ENCODE measurements at places on chromosomes 5 and 9.

GRCh38 chr9:69946800-69947437, 96.7 kb upstream of the MAMDC2 start:
- DNase-seq = no peak

DNA sequence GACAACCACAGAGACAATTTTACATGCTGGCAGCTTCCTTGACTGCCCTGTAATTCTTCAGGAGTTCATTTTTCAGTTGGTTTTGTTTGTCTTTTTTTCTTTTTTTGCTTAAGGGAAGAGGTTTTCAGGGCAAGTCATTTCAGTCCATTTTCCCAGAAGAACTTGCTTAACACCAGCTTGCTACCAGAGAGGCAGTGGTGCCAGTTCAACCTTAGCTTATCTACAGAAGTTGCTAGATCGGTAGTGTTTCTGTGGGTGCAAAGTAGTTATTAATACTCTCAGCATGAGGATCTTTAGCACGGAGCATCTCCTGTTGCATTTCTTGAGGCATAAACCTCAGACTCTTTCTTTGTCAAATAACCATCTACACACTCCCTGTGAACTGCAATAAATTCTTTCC, 1.1 kb downstream of the SPEF2 start:
- DNase-seq = no peak

- DNase-seq = no peak
These were observed 849.6 kb upstream of the DMAC1 start for GRCh38 chr9:8649160-8649559.

GRCh38 chr5:141790630-141791029, 87.6 kb downstream of the PCDH1 start:
- DNase-seq = no peak

DNA sequence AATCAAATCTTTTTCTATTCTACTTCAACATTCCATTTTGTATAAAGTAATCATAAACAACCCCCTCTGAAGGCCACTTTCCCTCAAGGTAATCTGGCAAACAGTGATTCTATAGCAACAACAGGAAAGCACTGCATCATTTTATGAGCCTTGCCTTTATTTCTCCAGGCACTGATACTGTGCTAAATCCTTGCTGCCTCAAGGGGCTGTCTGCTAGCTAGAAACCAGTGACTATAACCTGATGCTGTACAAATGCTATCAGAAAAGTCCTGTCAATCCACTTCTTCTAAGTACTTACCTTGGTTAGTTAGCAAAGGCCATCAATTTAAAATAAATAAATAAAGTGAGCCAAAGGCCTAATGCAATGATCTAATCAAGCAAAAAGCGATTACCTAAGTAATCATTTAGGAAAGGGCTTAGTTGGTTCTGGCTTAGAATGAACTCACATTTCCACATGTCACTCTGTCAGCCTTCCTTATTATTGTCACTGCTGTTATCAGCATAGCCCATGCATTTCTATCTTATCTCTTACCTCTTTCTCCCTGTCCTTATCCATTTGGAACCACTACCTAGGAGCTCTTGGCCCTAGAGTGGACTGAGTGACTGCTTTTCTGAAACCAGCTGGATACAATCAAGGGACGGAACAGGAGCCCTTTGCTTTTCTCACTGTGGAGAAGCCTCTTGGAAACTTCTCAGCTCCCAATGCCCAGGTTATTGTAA, 246.1 kb upstream of the MEF2C start:
- DNase-seq = no peak

- DNase-seq = peak; percentile 4
These were observed at the start of gene SLC22A5 for GRCh38 chr5:132369474-132370180. SLC22A5 (plus strand) TSS chr5:132369710; CDS start chr5:132369973, 263 bp downstream.

DNA sequence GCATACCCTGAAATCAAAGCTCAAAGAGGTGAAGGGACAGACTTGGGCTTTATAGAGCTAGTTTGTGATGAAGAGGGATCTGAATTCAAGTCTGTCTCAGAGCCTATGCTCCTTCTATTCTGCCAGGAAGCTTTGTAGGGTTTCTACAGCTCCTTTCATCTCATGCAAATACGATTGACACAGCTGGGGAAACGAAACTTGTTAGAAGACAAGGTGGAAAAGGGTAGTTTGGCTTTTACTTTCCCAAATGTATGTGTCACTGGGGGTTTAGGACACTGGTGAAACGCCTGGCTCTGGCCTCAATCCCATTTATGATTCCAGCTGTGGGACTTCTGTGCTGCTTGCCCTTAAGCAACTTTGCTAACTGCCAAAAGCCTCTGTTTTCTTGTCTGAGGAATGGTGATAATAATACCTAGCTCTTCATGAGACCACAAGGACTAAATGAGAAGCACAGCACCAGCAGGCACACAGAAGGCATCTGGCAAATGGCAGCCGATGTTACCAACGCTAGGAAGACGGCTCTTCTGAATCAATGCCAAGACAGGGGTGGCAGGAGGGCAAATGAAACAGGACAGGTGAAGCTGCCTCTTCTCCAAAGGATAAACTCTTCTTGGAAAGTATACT, 70.3 kb upstream of the EQTN start:
- no peak for DNase-seq

DNA sequence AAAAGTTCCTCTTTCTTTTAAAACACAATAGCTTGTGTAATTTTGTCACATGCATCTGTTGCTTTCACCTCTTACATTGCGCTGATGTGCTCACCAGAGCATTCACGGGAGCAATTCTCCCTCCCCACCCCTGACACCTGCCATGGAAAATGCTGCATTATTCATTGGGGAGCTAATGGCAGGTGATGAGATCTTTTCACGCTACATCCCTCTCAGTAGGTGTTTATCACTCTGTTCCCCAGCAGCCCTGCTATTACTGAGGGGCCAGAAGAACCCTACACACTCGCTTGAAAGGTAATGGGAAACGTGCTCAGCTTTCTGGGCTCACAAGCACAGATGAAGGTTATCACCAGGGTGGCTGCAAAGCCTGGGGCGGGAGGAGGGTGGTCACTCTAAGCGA, 398.0 kb downstream of the PSAT1 start:
- no peak for DNase-seq

DNA sequence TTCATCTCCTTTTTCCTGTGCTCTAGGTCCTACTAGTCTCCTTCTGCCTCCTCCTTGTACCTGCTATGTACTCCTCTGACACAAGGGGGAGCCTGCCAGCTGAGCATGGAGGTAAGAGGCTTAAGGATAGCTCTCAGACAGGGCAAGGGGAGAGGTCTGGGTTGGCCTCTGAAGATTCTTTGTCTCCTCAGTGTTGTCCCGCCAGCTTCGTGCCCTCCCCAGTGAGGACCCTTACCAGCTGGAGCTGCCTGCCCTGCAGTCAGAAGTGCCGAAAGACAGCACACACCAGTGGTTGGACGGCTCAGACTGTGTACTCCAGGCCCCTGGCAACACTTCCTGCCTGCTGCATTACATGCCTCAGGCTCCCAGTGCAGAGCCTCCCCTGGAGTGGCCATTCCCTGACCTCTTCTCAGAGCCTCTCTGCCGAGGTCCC, 3.8 kb downstream of the CREB3 start:
- peak; percentile 38 for DNase-seq

DNA sequence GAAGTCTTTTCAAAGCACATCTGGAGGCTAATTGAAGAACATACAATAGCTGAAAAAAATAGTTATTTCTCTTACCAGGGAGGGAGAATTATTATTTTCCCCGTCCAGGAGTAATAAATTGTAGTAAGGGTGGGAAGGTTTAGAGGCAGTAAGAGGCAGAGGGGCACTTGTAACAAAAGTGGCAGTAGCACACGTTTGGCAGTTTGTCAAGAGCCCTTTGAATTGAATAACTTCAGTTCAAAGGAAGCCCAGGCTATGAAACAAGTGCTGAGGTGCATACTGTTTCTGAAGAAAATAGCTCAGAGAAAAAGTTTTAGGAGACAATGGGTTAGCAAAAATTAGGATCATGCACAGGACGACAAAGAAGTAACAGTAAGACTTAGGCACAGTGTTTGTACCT, 451.3 kb downstream of the LRRC70 start:
- peak; percentile 19 for DNase-seq

GRCh38 chr9:119179701-119180100, 189.5 kb downstream of the BRINP1 start:
- no peak for DNase-seq

DNA sequence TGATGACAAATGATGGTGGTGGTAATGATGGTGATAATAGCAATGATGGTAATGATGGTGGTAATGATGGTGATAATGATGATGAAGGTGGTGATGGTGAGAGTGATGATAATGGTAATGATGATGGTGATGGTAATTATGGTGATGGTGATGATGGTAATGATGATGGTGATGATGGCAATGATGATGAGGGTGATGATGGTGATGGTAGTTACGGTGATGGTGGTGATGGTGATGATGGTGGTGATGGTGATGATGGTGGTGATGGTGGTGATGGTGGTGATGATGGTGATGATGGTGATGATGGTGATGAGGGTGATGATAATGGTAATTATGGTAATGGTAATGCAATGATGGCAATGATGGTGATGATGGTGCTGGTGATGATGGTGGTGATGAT, 91.1 kb downstream of the DAP start:
- DNase-seq = no peak

DNA sequence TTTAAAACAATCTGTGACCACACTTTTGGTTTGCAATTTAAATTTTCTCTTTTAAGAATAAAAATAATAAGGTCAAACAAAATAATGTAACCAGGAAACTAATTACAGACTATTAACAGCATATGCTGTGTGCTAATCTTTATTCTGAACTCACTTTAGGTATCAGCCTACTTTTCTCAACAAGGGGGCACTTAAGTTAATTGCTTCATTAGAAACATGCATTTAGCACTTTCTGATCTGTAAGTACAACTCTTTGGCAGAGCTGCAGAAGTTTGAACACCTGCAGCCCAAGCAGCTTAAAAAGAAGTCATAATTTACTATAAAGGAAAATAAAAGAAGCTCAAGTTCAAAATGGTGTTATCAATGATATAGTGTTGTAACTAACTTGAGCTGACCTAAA, 21.7 kb downstream of the XRCC4 start:
- no peak for DNase-seq

DNA sequence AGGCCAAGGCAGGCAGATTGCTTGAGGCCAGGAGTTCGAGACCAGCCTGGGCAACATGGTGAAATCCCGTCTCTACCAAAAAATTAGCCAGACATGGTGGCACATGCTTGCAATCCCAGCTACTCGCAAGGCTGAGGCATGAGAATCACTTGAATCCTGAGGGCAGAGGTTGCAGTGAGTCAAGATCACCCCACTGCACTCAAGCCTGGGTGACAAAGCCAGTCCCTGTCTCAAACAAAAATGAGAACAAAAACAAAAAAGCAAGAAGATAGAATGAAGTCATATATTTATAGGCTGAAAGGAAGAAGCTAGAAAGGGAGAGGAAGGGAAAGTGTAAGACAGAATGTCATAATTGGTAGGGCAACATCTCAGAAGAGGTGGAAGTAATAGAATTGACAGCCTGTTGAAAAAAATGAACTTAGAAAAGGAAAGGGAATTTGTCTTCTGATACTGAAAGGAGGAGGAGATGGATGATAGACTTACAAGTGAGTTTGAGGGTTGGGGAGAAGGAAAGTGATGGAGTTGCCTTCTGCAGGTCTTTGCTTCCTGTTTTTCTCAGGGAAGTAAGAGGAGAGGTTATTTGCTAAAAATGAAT, 32.2 kb downstream of the CARD6 start:
- no peak for DNase-seq

DNA sequence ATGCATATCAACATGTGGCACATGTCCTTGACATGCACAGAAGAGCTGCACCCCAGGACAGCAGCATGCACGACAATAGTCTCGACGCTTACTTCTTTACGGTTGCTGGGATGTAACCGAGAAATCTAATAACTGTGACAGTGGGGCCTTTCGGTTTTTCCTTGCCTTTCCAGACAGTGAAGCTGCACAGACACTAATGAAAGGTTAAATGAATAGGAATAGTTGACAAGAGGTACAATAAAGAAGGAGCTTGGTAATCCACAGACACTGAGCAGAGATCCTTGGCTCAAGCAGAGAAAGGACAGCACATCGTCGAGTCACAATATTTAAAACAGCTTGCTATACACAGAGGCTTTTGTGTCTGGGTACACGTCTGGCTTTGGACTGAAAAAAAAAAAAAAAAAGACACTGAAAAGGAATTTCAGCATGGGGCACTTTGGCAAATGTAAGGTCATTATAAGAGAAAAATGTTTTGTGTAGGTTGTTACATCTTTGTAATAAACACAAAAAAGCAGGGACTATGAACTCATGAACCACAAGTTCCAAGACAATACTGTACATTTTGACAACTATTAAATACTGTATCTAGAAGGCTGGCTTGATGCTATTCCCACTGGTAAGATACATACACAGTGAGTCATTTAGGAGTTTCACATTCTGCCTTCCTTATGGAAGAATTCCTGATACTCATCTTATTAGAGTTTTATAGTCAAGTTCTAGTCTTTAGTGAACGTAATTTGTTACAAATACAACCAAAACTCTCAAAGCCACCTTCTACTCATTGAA, 5.6 kb downstream of the BNC2 start:
- DNase-seq = no peak

DNA sequence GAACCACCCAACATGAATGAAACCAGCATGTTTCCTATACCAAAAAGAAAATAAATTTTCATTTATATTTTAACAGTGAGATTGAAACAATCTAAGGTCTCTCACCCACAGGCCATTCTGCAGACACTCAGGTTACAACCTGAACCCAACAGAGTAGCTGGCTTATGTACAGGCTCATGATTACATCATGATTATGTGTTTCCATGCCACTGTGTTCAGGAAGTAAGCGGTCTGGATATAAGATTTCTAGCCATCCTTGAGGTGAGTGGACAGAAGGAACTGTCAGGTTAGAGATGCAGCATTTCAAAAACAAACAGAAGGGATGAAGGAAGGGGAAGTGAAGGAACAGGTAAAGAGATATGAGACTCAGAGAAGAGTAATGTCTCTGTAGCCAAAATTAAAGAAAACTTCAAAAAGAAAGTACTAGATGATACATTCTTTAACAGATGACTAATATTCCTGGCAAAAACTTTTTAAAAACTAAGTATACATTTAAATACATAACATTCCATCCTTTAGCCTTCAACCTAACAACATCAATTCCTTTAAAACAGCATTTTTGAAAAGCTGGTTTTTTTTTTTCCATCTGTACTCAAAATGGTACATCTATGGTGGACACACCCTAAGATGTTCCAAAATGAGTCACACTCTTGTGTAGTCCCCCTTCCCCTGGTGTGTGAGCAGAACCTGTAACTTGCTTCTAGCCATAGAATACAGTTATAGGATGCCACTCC, 119.8 kb downstream of the LPAR1 start:
- DNase-seq = no peak
